ENCODE measurements at places on chromosomes 16 and 17.

DNA sequence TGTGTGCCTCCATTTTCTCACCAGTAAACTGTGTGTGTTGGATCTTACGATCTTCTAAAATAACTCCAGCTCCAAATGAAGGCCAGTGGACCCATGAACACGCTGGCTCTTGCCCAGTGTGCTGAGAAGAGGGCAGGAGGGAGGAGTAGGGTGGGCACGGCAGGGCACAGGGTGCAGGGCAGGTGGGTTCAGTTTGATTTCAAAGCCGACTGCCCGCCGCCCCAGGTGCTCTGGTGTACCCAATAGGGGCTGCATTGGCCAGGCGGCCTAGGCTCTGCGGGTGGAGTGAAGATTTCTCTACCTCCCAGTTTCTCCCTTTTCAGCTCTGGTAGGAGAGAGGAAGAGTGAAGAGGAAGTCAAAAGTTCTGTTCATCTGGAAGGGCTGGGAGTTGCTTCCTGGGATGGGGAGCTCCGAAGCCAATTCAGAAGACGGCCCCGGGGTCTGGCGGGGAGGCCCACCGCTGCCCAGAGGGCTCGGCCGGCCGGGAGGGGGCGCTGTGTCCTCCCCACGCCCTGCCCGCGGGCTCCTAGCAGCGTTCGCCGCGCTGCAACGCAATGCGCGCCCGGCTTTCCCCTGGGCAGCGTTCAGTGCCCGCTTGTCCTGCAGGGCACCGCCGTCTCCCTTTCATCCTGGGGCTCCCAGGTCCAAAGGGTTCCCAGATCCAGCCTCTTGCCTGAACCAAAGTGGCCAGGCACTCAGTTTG, 1.1 kb upstream of the CRHR1 start:
- no peak for DNase-seq

DNA sequence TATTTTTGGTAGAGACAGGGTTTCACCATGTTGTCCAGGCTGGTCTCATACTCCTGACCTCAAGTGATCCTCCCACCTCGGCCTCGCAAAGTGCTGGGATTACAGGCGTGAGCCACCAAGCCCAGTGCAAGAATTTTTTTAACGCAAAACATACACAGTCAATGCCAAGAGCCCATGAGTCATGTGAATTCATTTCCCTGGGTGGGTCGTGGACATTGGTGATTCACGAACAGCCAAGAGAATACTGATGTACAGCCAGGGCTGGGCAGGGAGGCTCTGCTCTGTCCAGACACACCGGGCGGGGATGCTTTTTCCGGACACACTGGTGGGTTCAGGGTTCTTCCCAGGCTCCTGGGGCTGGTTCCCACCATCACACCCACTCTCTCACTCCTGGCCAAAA, 17.7 kb downstream of the SLC38A8 start:
- no peak for DNase-seq

DNA sequence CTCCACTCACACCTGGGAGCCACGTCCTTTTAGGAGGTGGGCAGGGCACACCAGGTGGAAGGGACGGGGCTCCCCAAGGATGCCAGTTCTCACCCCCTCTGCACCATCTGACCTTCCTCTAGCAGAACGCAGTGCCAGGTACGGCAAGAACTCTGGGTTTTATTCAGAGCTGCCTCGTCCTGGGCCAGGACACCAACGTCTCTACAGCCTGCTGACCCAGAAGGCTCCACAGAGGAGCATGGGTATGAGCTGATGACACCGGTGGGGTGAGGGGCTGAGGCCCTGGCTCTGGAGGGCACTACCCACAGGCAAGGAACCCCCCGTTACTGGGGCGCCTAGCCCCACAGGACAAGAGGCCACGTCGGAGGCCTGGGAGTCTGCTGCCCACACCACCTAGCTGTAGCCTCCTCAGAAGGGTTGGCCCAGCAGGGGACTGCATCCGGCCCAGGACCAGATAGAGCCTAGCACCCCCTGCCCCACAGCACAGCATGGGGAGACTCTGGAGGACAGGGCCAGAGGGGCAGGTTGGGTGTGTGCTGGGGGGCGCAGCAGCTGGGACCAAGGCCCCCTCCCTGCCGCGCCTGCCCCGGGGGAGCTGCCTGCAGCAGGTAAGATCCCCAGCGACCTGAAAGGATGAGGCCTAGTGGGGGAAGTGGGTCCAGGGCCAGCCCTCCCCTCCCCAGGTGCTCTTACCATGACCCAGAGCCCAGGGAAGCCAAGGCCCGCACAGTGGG, 13.9 kb downstream of the BCAR1 start:
- no peak for DNase-seq

- DNase-seq, result no peak
These were observed 25.6 kb upstream of the ABCC11 start for GRCh38 chr16:48272837-48273421.

GRCh38 chr17:1909985-1910384, 80.2 kb downstream of the RPA1 start:
- no peak for DNase-seq

GRCh38 chr17:69654981-69655855, 240.7 kb downstream of the MAP2K6 start:
- DNase-seq, result no peak

DNA sequence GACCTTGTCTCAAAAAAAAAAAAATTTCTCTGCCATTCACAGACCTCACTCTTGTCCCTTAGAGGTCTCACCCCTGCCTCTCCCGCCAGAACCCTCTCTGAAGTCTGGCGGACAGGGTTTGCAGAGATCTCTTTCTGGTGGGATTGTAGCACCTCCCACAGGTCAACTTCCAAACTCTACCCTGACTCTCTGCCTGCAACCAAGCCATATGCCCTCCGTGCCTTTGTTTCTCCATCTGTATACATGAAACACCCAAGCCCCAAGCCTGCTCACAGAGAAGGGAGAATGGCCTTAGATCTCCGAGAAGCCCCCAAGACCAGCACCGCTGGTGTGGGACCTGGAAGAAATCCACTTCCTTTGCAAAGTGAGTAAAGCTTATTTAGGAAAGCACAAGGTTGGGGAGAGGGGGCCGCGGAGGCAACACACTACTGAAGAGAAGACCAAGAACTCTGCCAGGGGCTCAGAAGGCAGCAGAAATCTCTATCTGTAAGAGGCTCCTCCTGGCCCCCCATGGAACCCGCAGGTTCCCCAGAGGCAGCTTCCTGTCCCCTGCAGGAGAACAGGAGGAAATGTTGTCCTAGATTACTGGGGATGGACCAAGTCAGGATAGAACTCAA, 219.9 kb downstream of the C16orf78 start:
- DNase-seq, result no peak

DNA sequence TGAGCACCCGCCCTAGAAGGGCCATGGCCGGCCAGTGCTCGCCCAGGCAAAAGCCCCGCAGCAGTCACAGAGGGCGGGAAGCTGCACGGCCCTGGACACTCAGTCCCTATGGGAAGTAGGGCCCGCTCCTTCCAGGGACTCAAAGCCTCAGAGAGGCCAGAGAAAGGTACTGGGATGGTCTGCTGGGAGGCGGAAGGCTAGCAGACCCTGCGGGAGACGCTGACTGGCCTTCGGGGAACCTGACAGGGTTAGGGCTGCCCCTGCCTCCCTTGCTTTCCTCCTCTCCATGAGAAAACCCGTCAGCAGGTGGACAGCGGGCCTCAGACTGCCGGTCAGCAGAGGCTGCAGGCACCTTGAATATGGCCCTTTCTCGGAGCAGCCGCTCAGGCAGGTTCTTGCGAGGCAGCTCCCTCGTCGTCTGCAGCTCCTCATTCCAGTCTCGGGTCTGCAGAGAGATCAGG, 11.5 kb downstream of the CLUH start:
- DNase-seq, result no peak

DNA sequence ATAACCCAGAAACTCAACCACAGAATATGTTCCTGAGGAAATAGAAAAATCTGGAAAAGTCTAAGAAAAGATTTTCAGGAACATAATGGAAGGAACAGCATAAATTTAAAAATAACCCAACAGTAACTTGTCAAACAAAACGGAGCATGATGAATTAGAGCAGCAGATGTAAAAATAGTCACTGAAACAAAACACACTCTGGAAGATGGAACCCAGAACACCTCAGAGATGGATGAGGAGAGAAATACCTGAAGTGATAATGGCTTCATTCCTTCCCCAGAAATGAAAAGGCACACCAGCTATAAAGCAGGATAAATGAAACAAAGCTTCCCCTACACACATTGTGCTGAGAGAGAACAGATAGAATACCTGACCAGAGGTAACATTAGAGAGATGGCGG, 6.3 kb downstream of the TK1 start:
- no peak for DNase-seq

- DNase-seq, result peak; percentile 83
These were observed 50.5 kb downstream of the IKZF3 start for GRCh38 chr17:39813631-39814030.

DNA sequence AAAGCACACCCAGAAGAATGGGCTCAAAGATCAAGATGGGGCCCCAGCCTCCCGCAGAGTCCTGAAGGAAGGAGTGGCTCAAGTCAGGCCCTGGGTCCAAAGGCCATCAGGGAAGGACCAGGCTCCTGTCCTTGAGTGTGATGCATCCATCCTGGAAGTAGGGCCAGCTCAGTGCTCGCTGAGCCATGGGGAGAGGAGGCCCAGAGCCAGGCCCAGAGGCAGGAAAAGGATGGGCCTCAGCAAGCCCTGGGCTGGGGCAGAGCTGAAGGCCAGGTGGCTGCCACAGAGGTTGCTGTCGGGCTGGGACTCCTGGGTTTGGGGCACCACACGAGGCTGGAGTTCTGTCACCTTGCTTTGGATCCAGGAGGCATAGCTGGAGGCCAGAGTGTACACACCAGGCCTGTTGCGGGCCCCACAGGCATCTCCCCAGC, 3.7 kb downstream of the PRSS8 start:
- DNase-seq, result no peak

GRCh38 chr16:3577302-3577752, at the start of gene NLRC3:
Gene NLRC3, minus strand, starts transcription at chr16:3577403. Its CDS starts 12,367 bp downstream, at chr16:3565036.
- peak; percentile 57 for DNase-seq

DNA sequence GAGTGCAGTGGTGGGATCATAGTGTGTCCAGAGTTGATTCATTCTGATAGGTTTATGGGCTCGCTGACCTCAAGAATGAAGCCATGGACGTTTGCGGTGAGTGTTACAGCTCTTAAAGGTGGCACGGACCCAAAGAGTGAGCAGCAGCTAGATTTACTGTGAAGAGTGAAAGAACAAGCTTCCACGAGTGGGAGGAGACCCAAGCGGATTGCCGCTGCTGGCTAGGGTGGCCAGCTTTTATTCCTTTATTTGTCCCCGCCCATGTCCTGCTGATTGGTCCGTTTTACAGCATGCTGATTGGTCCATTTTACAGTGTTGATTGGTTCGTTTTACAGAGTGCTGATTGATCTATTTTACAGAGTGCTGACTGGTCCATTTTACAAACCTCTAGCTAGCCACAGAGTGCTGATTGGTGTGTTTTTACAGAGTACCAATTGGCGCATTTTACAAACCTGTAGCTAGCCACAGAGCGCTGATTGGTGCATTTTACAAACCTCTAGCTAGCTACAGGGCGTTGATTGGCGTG, 17.5 kb downstream of the CACNG4 start:
- DNase-seq, result no peak

- no peak for DNase-seq
These were observed 3.7 kb downstream of the TRAF7 start for GRCh38 chr16:2159175-2159838.

DNA sequence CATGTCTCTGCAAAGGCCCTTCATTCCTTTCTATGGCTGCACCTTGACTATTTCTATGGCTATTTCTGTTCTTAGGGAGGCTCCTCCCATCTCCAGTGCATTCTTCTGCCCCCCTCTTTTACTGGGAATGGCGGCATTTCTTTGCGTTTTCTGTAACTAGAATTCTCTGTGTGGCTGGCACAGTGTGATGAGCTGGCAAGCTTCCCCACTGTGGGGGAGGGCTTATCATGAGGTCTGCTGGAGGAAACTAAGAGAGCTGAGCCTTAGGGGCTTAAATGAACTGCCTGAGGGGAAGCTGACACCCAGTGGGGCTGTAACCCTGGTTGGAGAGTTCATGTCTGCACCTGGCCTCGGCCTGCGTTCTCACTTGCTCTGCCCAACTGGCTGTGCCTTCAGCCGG, 1.5 kb upstream of the CARD14 start:
- no peak for DNase-seq

DNA sequence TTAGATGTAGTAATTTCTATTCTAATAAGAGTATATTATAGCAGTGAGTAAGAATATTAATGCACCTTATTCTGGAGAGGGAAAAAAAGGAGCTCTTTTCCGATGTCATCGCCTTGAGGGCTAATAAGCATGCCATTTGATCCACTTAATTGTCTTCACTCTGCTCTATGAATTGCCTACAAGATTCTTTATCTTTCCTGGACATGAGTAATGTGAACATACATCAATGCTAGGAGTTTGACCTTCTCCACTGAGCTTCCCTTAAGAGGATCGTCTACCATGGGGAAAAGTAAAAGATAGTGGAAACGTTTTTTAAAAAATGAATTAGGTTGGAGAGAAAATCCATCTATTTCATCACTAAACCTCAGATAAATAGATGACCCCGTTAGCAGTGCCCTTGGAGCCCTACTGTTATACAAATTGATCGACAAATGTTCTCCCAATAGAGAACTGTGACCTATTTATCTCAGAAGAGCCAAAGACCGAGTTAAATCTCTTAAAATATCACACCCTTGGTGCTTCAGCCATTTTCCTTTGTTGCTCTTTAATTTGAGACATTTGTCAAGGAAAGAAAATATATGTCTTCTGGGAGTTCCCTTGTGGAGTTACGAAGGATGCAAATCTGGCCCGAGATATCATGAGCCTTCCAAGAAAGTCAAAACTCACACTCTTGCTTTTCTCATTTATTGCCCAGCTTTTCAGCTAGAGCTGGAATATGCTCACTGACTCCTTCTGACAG, 898.5 kb downstream of the KCNJ2 start:
- no peak for DNase-seq

GRCh38 chr17:8818654-8819330, 19.6 kb upstream of the MFSD6L start:
- DNase-seq, result no peak

GRCh38 chr17:39352511-39352910, 48.9 kb downstream of the FBXL20 start:
- no peak for DNase-seq

DNA sequence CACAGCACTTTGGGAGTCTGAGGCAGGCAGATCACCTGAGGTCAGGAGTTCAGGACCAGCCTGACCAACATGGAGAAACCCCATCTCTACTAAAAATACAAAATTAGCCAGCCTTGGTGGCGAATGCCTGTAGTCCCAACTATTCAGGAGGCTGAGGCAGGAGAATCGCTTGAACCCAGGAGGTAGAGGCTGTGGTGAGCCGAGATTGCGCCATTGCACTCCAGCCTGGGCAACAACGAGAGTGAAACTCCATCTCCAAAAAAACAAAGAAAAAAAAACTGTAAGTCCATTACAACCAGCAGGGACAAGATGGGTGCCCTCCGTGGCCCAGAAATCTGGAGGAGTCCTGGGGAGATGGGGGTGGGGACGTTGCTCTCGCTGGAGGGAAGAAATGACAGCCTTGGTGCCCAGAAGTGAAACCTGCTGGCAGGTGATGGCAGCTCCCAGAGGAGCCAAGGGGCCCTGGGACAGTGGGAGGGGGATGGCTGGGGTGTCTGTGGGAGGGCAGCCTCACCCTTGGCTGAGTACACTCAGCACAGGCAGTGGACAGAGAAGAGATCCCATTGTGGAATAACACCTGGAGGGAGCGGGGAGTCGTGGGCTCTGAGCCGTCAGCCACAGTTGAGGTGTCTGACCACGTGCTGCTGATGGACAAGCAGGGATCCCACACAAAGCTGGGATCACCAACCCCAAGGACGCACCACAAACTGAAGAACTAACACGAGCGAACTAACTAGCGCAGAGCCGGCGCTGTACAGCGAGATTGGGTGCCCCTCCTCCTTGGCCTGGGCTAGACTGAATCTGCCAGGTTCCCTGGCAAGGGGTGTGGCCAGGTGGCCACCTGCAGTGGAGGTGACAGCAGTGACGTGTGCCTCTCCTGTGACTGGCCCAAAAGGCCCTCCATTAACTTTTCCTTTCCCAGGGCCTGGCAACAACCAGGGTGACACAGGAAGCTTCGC, 46.9 kb upstream of the BAHCC1 start:
- no peak for DNase-seq

Data from central memory CD4-positive, alpha-beta T cell (primary cell).